ENCODE measurements at places on chromosomes 5 and 9.

- no peak for DNase-seq
Observed at GRCh38 chr5:168468836-168469235, 17.4 kb upstream of the RARS1 start.

GRCh38 chr9:107281922-107282667 is 984 bp upstream of the RAD23B start:
- no peak for DNase-seq

GRCh38 chr9:136937186-136938001 is 7.1 kb downstream of the FBXW5 start:
- DNase-seq, result no peak

GRCh38 chr5:62260513-62260912 is 45.5 kb upstream of the KIF2A start:
- DNase-seq, result no peak

DNA sequence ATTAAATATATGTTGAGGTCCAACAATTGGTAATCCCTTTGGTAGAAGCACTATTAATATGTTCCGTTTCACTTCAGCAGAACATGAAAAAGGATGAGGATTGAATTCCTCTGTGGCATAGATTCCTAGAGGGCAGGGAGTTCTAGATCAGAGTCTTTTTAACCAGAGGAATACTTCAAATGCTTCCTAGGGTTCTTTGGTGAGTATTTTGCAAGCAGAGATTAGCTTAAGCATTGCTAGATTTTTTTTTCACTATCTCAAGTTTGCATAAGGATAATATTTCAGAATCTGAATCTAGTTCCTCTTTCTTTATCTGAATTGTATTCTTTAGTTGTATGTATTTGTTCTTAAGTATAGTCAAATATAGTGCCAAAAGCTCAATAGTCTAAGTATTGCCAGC is 116.6 kb upstream of the ADAMTSL1 start:
- no peak for DNase-seq
